ENCODE measurements at places on chromosomes 16 and 17.

DNA sequence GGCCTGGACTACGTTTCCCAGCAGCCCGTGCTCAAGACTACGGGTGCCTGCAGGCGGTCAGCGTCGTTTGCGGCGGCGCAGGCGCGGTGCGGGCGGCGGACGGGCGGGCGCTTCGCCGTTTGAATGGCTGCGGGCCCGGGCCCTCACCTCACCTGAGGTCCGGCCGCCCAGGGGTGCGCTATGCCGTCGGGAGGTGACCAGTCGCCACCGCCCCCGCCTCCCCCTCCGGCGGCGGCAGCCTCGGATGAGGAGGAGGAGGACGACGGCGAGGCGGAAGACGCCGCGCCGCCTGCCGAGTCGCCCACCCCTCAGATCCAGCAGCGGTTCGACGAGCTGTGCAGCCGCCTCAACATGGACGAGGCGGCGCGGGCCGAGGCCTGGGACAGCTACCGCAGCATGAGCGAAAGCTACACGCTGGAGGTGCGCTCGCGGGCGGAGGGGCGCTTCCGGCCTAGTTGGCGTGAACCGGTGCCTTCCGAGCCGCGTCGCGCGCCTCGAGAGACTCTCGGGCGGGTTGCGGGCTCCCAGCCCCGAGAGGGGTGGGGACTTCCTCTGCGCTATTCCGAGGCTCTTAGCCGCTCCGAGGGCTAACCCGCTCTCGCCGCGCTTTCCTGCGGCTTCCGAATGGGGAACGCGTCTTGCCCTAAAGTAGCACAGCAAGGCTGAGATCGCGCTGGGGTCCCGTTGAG, at the start of gene RBL2:
RBL2 (plus strand) TSS at position 95 of the 689 bp plus-strand sequence; CDS start at position 181, 86 bp downstream.
- DNase-seq = peak; percentile 68

DNA sequence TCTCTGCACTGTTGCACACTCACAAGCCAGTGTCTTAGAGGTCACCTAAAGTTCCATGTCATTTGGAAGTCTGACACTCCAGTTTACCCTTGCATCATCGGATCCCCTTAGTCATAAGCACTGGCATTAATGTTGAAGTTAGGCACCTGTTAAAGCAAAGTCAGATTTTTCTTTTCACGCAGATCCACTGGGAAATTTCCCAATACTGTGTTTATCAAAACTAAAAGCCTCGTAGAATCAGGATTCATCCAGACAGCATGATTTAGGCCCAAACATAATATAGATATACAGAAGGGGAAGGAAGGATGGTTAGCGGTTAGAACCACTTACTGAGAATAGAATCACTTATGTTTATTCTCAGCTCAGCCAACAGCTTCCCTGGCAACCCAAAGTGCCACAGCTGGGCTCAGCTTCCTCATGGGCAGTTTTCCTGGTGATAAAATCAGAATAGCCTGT, 30.1 kb upstream of the HAPSTR1 start:
- DNase-seq = no peak

DNA sequence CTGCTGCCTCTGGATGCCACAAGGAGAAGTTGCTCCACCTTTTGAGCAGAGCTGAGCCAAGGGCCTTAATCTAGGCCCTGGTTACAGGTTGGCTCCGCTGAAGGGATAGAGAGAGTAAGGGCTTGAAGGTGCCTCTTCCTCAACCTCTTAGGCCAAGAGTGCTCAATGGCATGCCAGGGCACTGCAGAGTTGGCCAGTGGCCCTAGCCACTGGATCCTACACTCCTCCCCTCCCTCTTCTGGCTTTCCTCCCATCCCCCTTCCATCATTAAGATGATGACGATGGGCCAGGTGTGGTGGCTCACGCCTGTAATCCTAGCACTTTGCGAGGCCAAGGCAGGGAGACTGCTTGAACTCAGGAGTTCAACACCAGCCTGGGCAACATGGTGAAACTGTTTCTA, 50.5 kb downstream of the MYO18A start:
- no peak for DNase-seq

GRCh38 chr17:40073454-40074174, 10.8 kb downstream of the THRA start:
- DNase-seq = no peak

DNA sequence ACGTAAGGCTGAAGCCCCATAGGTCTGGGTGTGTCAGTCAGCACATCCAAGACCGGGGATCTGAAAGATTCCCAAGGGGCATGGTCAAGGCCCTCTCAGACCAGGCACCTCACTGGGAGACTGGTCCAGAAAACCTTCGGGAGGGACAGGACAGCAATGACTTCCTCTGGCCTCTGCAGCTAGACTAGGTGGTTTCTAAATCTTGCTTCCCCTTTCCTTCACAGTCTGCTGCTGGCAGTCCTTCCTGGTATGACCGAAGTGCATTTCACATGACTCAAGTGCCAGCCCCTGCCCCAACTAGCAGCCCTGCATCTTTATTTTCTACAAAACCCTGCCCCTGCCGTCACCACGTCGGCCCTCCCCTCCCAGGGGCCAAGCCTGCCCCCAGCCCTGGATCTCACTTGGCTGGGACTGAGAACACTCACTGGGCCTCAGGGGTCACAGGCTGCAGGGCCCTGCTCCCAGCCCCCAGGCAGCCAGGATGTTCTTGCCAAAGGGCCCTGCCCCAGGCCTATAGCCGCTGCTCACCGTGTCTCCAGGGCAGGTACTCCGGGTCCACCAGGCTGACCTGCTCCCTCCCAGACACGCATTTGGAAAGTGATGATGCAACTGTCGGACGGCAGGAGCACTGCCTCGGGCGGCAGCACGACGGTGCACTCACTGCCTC, 18.3 kb downstream of the POLR3K start:
- no peak for DNase-seq

- DNase-seq = no peak
Measured at GRCh38 chr16:88387180-88387765, 4.5 kb downstream of the ZNF469 start.
